ENCODE measurements at places on chromosomes 3 and 15.

DNA sequence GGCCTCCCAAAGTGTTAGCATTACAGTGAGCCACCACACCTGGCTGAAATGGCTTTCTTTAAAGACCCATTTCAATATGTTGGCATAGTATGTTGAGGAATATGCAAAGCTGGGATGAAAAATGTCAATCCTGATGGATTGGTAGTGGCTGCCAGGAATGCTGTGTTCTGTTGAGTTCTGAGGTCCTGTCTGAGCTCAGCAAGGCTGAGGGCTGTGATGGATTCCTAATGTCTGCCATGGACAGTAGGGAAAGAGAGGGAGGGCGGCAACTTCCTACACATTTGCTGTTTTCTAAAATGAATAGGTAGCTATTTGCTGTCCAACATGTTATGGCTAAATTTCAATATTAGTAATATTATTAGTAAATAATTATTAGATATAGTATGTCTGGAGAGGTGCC lies 8.2 kb downstream of the RAB8B start:
- ATAC-seq: no peak

GRCh38 chr3:166279636-166280035 lies 442.4 kb upstream of the BCHE start:
- no peak for ATAC-seq

GRCh38 chr15:49441356-49441755 lies 18.3 kb downstream of the FGF7 start:
- no peak for ATAC-seq

DNA sequence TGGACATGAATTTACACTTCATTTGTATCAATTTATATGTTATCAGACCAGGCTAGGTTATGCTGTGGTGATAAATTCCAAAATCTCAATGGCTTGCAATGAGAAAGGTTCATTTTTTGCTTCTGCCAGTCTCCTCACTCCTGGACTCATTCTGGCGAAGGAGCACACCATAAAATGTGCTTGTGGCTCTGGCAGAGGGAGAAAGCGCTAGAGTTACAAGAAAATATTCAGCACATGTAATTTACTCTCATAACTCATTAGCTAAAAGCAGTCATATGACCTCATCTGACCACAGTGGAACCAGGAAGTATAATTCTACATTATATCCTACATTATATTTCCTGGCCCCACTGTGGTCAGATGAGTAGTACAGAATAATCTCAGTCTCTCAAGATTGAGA lies 193.8 kb downstream of the BCHE start:
- ATAC-seq: no peak

DNA sequence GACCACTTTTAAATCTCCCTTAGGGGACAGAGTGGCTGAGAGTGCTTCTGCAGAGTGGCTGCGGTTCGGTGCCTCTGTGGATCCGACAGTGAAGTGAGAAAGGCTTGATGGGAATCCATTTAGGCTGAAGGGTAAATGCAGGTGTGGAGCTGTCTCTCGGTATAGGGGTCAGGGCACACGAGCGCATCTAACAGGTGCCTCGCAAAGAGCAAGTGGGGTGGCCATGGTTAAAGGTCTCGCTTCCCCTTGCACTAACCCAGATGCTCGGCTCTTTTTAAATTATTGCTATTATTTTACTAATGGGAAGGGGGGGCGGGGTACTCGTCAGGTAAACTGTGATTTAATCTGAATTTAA lies 598 bp upstream of the GJD2 start:
- no peak for ATAC-seq

DNA sequence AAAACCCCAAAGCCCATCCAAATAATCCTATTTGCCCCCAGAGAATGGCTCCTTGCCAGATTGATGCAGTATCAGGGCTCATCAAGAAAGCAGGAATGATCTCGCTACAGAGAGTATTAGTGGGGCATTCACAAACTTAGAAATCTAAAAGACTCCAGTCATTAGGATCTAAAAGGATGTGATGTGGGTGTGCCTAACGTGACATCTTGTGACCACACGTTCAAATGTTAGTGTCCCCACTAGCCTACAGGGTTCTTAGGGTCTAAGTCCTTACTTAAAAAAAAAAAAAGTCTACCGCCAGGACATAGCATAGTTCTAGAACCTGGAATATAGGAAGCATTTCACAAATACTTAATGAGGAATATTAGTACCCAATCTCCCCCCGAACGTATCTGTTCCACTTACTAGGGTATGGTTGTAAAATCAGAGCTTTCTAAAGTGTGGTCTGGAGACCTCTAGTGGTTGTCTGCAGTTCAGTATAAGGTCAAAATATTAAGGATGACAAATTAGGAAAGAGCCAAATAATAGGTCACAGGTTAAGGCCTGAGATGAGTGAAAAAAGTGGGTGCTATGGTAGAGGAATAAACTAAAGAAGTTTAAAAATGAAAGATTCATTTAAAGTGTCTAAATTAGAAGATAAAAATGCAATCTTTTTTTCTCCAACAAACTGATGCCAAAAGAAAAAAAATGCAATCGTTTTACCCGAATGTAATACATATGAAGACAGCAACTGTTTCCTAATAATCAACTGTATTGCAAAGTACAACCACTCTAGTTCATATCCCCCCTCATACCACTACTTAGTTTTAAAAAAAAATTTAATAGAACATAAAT lies 4.2 kb upstream of the CHRM5 start:
- ATAC-seq: no peak

DNA sequence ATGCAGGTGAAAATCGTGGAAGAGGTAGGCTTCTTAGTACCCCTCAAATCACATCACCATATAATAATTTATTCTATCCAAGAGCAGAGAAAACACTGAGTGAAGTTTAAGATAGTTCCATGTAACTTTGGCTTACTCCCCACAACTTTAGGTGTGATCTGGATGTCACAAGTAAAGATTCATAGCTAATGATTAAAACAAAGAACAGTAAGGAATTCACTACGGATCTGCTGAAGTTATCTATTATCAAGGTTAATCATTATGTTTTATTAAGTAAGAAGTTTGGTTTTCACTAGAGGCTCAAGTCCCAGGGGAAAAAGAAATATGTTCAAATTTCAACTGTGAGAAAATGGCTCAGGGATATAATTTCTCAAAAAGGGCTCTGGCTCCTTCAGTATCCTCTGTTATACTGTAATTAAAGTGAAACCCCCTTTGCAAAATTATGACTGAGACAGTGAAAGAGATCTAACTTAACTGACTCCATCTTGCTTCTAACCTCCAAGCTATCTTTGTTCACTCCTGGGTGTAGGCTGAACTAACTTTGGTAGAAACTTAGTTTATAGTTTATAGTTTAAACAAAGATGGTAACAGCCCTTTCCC lies 17.1 kb downstream of the CD80 start:
- no peak for ATAC-seq

DNA sequence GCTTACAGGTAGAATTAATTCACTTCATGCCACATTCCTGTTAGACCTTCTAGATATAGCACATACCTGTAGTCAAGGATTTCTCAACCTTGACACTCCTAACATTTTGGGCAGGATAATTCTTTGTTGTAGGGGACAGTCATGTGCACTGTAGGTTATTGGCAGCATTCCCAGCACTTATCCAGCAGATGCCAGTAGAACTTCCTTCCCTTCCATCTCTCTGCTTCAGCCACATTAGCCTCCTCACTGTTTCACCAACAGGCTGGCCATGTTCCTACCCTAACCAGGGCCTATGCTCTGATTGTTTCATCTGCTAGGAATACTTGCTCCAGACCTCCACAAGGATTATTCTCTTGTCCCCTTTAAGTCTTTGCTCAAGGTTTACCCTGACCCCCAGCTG lies 68.0 kb upstream of the STAC start:
- no peak for ATAC-seq

DNA sequence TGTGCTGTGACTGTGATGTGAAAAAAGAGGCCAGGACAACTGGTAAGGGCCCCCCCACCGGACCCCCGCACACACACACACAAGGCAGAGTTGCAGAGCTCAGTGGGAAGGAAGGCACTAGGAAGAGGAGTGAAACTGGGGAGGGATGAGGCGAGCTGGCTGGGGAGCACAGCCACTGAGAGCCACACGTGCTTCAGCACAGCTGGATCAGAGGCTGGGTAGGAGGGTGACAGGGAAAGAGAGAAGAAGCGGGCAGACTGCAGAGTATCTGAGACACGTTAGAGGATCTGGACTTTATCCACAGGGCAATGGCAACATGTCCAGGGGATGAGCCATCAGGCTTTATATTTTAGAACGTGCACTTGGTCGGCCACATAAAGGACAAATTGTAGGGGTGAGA lies 38.0 kb upstream of the TKT start:
- ATAC-seq: no peak

DNA sequence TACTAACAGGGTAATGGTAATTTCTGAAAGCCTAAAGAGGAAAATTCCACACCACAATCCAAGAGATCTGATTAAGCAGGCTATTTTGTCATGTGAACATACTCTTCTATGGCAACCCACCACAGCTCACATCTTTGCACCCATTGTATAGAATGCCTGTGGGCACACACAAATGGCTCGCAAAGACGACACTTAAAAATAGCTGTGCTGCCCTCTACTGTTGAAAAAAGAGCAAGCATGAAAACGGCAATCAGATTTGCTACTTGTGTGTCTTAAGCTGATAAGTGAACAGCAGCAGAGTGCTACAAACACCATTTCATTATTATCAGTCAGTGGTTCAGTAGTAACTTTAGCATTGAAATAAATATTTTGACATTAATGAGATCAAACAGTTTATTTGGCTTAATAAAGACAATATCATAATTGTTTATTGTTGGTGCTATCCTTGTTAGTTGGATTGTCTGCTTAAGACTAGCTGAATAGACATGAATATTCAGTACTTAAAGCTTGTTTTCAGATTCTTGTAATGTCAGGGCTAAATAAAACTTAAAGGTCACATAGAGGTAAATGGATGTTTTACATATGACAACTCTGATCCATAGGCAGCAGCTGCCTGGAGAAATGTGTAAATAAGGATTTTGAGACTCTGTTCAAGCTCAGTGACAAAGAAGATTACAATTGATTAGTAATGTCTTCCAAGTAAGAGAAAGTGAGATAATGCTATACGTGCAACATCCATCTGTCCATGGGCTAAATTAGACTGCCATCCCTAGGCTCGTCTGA lies 199.1 kb downstream of the LRRN1 start:
- no peak for ATAC-seq

GRCh38 chr3:107432646-107433045 lies 55.4 kb downstream of the CCDC54 start:
- ATAC-seq: no peak

- no peak for ATAC-seq
Measured at GRCh38 chr3:134394380-134394779, 20.1 kb upstream of the AMOTL2 start.

DNA sequence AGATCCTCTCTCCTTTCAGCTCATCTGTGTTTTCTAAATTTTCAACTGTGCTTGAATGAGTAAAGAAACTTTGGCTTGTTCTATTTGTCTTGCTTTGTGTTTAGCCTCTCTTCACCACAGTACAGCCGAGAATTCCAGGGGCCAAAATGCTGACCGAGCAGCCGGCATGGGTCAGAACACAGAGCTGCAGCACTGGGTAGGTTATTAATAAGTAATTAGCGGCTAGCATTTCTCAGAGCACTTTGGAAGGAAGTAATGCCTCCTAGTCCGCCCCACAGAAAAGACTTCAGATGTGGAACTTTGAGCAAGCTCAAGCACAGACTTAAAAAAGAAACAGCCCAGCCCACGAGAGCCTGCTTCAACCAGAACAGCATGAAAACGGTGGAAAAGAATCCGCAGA lies 343.9 kb downstream of the ARRDC4 start:
- no peak for ATAC-seq

DNA sequence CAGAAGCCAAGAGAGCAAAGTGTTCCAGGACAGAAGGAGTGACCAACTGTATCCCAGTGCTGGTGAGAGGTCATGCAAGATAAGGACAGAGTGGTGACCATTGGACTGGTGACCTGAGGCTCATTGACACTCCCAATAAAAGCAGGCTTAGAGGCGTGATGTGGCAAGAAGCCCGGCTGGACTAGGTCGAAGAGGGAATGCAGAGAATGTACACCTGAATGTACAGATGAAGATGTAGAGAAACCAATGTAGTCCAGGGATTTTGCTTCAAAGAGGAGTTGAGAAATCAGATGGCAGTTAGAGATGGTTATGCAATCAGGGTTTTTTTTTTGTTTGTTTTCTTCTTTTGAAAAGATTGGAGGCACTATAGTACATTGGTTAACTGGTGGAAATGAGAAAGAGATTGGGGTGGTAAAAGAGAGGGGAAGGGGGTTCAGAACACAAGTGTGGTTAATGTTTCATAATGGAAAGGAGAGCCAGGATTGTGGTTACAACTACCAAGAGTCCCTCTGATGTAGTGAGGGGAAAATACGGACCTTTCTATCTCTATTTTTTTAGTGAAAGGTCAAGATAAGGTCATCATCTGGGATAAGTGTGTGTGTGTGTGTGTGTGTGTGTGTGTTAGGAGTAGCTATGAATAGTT lies 23.3 kb downstream of the ST3GAL6 start:
- ATAC-seq: no peak

GRCh38 chr3:61719278-61719977 lies 158.1 kb downstream of the PTPRG start:
- ATAC-seq: no peak

- no peak for ATAC-seq
Measured at GRCh38 chr15:78059110-78059839, 18.2 kb downstream of the TBC1D2B start.

DNA sequence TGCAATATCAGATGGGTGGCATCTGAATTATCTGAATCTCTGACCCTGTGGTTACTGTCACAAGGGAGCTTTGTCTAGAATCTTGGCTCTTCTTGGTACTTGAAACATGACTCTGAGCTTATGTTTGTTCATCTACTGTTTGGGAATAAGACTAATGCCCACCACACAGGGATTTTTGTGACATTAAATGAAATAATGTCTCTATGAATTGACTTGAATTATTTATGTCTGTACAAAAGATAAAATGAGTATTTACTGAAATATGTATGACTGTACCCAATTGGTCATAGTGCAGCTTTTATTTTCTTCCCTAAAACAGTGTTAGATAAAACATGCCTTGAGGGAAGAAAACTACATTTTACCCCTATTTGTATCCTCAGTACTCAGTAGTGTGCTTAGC lies 87.9 kb upstream of the ZPLD1 start:
- no peak for ATAC-seq

GRCh38 chr3:177979703-177980102 lies 556.5 kb upstream of the KCNMB2 start:
- no peak for ATAC-seq

DNA sequence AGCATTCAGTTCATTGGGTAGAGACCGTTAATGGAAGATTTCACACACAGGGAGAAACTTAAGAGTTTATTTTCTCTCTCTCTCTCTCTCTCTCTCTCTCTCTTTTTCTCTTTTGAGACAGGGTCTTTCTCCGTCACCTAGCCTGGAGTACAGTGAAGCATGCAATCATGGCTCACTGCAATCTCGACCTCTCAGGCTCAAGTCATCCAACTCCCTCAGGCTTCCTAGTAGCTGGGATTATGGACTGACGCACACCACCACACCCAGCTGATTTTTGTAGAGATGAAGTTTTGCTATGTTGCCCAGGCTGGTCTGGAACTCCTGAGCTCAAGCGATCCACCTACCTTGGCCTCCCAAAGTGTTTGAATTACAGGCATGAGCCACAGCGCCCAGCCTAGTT lies 1.6 kb downstream of the WDR72 start:
- no peak for ATAC-seq

- ATAC-seq: no peak
Measured at GRCh38 chr3:25474052-25474451, 46.0 kb downstream of the RARB start.

Data from activated T-helper 17 cell treated with anti-CD3 and anti-CD28 coated beads, Interleukin-2, amount 50 U/mL, for 72 hours (primary cell).